Fibroblast of lung (primary cell): ENCODE measurements at places on chromosomes 6 and 20. TPM values are rescaled to one million over a fixed set of nuclear protein-coding genes. Genes with fewer than 3 reads are reported as not detected.

DNA sequence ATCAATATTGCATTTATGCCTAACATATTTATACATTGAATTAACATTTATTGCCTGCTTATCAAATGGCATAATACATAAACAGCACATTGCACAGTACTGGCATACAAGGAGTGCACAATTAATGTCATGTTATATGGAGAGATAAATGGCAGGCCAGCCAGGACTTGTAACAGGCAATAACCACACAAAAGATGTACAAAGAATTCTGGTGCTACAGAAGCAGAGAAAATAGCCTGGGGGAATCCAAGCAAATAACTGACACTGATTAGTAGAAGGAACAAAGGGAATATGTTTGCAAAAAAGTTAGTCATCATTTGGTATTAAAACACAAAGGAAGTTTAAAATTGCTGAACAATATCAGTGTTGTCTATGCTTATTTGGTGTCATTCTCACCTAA, 27.3 kb downstream of the COL21A1 start:
- no peak for DNase-seq

Gene UNC5CL
- 0.01 TPM in 1 of 2 replicates, not detected in the other for polyA plus RNA-seq

DNA sequence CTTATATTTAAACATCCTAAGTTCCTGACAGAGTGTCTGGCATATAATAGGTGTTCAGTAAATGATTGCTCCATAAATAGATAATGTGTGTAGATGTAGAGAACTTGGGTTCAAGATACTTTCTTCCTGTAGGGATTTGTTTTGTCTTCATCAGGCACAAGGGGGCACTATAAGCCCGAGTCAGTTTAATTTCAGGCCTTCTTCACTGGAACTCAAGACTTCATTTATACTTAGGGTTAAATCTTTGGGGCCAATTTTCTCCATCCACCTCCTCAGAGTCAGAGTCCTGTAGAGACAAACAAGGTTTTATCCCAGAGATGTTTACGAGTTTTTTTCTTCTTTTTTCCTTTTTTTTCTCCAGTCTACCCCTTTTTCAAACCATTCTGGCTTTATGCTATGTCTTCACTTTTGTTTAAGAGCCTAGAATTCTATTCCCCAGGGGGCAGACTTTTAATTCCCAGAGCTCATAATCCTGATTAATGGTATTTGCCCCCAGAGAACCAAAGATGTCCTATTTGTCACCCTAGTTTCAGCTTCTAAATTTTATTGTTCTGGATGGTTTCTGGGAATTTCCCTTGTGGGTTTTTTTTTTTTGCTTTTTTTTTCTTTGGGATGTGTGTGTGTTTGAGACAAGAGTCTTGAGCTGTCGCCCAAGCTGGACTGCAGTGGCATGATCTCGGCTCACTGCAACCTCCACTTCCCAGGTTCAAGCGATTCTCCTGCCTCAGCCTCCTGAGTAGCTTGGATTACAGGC, 88.4 kb downstream of the HFE start:
- DNase-seq = peak; percentile 66

Gene ME1
- 33.8 and 35.8 TPM in 2 replicates for polyA plus RNA-seq
